CD8-positive, alpha-beta memory T cell (primary cell): ENCODE measurements at places on chromosomes 5 and 9.

DNA sequence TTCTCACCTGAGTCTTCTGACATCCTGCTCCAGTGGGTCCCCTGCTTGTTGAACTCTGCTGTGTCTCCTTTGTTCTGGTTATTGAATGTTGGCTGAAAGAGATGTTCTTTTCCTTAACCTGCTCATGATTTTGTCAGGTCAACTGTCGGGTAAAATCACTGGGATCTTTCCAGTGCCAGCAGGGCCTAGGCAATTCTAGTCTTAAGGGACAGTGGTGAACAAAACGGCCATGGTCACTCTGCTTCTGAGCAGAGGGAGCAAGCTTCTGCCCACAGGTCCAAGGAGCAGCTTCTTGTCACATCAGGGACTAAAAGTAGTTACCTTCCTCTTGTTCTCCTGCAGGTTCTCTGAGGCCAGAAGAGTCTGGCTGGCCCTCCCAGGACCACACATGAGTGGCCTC is 65.6 kb downstream of the SEC61B start:
- no peak for DNase-seq

GRCh38 chr5:94057217-94057616 is 315.8 kb upstream of the POU5F2 start:
- DNase-seq, result no peak

GRCh38 chr5:144202726-144203125 is 32.1 kb downstream of the KCTD16 start:
- no peak for DNase-seq

DNA sequence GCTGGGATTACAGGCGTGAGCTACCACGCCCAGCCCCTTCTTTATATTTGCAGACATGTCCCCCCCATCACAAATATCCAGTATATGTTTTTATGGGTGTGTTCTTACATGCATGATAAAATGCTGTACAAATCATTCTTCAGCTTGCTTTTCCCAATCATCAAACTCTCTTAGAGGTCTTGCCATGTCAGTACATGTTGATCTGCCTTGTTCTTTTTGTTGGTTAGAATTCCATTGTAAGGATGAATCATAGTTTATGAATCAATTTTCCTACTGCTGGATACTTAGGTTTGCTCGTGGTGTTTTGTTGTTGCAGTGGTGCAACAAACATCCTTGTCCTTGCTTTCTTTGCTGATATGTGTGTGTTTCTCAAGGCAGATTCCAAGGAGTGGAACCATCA is 79.9 kb upstream of the NEURL1B start:
- DNase-seq, result no peak

- no peak for DNase-seq
Measured at GRCh38 chr5:124902097-124902821, 155.8 kb upstream of the ZNF608 start.

- no peak for DNase-seq
Measured at GRCh38 chr9:112815868-112816267, 65.3 kb downstream of the SNX30 start.

DNA sequence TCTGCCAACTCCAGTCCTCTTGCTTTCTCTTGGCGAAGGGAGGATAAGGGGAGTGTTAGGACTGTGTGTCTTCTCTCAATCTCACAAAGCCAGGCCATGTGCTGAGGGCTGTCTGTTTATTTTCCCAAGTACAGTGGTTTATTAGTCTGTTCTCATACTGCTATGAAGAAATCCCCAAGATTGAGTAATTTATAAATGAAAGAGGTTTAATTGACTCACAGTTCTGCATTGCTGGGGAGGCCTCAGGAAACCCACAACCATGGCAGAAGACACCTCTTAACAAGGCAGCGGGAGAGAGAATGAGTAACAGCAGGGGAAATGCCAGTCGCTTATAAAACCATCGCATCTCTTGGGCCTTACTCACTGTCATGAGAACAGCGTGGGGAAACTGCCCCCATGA is 36.2 kb upstream of the CKS2 start:
- DNase-seq, result no peak

DNA sequence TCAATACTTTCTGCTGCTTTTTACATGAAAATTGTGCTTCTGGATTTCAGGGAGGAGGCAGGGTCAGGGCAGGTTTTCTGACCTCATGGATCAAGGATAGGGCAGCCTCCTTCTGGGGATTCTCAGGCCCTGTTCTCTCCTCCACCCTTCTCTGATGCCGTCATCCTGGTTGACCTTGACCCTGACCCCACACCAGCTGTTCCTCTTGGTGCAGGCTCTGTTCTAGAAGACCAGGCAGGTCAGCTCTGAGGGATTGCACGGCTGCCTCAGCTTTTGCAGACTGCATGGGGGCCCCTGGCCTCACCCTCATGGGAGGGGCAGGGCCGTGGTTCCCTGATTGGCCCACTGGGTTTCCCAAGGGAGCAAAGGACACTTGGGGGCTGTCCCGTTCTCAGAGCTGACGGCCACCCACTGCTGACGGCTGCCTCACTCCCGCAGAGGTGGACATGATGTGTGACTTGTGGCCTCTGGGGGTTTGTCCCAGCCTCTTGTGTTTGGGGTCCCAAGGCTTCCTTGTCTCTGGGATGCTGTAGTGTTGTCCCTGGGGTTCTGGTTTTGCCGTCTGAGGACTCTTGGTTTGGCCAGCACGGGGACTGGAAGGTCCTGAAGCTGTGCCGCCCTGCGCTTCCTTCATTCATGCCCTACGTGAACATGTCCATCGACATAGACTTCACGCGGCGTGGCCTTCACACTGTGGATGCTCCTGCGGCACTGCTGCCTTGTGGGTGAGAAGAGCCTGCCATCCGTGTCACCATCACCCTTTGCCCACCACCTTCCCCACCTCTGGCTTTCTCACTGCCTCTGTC is 34.5 kb downstream of the CEP72 start:
- DNase-seq, result no peak

GRCh38 chr9:114279693-114280092 is 43.2 kb upstream of the ORM1 start:
- no peak for DNase-seq

DNA sequence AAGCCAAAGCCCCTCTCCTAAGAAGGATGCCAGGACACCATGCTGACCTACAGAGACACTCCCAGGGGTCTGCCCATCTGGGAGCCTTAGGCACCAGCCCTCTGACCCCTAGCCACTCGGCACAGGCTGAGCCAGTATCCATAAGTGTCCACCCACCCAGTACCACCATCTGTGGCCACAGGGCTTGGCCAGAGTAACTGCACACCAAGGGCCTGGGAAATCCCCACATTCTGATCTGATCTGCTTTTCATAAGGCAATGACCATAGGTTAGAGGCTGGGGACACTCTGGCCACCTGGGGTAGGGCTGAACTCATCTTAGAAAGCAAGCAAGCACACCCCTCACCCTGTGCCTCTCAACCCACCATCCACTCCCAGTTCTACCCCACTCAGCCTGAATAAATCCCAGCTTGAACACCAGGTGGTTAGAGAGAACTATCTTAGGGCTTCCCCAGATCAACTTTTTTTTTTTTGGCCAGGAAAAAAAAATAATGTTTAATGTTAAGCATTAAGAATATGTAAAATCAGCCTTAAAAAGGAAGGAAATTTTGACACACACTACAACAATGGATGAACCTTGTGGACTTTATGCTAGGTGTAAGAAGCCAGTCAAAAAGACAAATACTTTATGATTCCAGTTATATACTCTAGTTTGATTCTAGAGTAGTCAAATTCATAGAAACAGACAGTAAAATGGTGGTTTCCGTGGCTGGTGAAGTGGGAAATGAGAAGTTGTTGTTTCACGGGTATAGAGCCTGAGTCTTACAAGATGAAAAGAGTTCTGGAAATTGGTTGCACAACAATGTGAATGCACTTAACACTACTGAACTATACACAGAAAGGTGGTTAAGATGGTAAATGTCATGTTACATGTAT is 6.2 kb downstream of the GNPDA1 start:
- DNase-seq, result no peak

- DNase-seq, result no peak
Measured at GRCh38 chr5:171629628-171630349, 155.8 kb upstream of the SMIM23 start.

GRCh38 chr9:95623640-95624039 is 106.9 kb upstream of the PTCH1 start:
- no peak for DNase-seq

- DNase-seq, result no peak
Measured at GRCh38 chr5:59838989-59839388, 54.5 kb downstream of the PDE4D start.

GRCh38 chr5:174448662-174449061 is 275.7 kb upstream of the MSX2 start:
- no peak for DNase-seq

GRCh38 chr5:67998709-67999261 is 216.8 kb upstream of the PIK3R1 start:
- DNase-seq, result no peak

- no peak for DNase-seq
Measured at GRCh38 chr5:115160975-115161475, 8.7 kb downstream of the TRIM36 start.

DNA sequence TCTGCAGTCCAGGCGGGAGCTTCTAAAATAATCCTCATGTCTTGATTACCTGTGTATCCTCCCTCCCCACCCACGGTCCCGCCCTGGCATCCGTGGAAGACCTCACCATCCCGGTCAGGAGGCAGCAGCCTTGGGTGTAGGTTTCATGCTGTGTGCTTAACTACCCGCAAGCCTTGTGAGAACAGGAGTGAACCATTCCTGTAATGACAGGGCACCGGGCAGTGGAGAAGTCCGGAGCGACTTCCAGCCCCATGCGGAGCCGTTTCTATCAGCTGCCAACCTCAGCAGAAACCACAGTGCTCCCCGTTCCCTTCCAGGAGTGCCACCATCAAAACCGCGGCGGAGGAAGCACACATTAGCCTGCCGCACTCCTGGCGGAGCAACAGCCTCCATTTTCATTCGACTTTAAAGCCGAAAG is 123.5 kb upstream of the LMX1B start:
- DNase-seq, result no peak

DNA sequence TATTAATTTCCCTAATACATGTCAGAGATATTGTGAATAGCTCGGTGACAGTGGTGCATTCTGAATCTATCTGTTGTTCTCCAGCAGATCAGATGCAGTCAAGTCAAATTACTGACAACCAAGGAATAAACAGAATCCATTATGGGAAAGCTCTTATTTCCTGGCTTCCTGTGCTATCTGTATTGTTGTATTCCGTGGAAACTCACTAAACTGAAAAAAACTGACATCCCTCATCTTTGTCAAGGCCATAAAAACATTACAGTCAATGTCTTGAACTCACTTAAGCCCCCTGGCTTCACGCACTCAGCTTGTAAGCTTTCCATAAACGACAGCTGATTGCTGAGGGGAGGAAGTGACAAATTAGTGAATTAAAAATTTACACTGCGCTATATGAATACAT is 245.9 kb downstream of the CTNND2 start:
- no peak for DNase-seq

DNA sequence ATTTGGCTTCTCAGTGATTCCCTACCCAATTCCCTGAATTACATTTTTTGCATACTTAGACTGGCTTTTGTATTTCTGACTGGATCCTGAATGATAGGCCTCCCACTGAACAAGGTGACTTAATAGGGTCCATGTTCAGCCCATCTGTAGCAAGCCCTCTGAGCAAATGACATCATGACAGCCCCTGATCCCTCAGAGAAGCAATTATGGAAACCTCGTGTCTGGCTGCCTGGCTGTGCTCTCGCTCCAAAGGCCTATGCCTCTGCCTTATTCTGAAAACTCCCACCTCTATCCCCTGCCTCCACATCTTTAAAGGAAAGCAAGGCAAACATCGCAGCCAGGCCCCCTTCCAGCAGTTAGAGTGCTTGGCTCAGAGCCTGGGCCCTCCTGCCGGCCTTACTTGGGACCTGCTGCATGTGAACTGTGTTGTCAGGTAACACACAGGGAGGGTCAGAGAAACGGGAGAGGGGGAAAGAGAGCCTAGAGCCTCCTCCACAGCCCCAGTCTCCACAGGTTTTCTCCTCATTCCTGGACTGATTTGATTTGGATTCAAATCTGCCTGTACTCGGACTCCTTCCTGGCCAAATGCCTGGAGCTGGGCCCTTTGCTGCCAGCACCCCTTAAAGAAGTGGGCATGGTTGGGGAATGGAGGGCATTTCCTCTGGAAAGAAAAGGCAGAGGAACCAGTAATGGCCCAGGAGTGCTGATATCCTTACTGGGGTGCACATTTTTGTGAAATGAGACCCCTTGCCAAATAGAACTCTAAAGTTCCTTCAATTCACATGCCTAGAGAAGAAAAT is 3.8 kb downstream of the DCANP1 start:
- no peak for DNase-seq

GRCh38 chr9:125948887-125949596 is 201.9 kb downstream of the PBX3 start:
- DNase-seq, result no peak
